Endothelial cell (in vitro differentiated cells): ENCODE measurements at places on chromosomes 7 and 10. TPM values are rescaled to one million over a fixed set of nuclear protein-coding genes. Genes with fewer than 3 reads are reported as not detected.

- H3K4me1 ChIP-seq: peaks cover 9% of the 10 kb centered on the region
- H3K27ac ChIP-seq: no peak overlapping the region
- no peaks in the 10 kb centered on the region for H3K36me3 ChIP-seq
- DNase-seq: no peak
Measured at GRCh38 chr10:15842556-15843169, 17.6 kb downstream of the MINDY3 start.

DNA sequence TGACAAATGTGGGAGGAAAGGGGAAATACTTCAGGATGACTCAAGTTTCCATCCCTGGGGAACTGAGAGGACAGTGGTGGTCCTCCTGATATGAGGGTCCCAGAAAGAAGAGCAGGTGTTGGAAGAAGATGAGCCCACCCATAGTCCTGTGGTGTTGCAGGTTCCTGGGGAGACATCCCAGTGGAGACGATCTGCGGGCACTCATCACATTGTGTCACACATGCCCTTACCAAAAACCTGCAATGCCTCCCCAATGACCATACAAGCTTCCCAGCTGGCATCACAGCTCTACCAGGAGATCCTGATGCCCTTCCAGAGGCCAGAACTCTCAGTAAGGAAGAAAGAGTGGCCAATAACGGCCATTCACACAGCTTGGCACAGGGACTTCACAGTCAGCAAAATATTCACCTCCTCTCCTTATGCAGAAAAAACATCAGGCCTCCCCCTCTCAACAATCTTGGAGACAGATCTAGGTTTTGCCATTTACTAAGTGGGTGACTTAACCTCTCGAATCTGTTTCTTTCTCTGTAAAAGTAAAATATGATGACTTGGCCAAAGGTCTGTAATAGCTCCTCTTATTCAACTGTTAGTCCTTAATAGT is 9.0 kb downstream of the PUS7 start:
- H3K36me3 ChIP-seq: peaks cover 12% of the 10 kb centered on the region
- no peak for DNase-seq
- H3K27ac ChIP-seq: no peak overlapping the region
- peaks cover 12% of the 10 kb centered on the region for H3K4me1 ChIP-seq
- H3K27me3 ChIP-seq: no peaks in the 10 kb centered on the region
- no peak overlapping the region for H3K4me3 ChIP-seq

DLX6 gene
- not detected for total RNA-seq

TMEM139 gene
- 0.23 TPM for total RNA-seq

CPA4 gene
- not detected for total RNA-seq
